ENCODE measurements at places on chromosomes 3 and 15.

DNA sequence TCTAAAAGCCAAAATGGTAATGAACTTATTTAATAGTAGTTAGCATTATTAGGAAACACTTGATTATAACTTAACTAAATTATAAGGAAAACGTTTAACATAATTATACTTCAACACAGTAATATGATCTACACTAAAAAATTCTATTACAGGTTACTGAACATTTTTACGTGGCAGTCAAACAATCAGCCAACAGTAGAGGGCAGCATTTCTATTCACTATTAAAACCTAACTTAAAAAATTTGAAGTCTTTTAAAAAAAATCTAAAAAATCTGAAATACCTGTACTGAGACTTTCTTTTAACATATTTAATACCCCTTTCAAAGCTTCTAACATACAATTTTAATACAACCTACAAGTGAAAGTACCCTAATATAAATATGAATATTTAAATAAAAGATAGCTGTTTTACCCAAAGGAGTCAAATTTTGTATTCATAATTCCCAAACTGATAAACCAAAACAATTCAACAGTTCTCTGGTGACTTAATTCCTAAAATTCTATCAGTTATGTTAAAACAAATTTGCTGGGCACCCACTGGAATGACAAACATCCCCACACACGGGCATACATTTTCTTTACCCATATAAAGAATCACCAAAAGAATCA lies 41.5 kb downstream of the DLG1 start:
- DNase-seq, result no peak

GRCh38 chr3:72973031-72973723 lies 23.4 kb upstream of the PPP4R2 start:
- no peak for DNase-seq

DNA sequence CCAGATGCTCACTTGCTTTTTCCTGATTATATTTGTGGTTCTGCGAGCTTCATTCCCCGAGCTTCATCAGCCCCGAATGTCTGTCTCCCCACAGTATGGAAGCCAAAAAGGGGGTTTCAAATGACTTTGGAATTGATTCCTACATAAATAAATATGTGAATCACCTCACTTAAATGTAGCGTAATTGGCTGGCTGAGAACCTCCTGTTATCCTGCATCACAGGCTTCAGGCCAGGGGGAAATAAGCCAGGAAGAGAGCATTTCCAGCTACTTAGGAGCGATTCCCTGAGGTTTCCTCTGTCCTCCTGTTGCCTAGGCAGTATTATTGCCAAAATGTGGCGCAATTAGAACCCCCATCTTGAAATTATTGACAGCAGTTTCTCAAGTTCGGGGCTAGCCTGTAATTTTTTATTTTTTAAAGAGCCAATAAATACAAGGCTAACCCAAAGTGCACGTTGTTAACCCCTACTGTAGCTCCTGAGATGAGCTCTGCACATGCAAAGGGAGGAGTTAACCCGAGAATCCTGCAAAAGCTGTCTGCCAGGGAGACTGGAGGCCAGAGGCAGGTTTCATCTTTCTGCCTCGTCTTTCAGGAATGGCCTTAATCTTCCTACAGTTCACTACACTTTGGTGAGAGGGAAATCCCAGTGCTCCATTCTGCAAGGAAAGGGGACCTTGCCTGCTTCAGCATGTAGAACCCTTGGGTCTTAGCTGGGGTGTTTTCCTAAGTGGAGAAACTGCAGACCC lies 148.2 kb downstream of the ADAMTS9 start:
- peak; percentile 56 for DNase-seq

- DNase-seq, result peak; percentile 53
Observed at GRCh38 chr15:67146875-67147381, 81.5 kb downstream of the SMAD3 start.

DNA sequence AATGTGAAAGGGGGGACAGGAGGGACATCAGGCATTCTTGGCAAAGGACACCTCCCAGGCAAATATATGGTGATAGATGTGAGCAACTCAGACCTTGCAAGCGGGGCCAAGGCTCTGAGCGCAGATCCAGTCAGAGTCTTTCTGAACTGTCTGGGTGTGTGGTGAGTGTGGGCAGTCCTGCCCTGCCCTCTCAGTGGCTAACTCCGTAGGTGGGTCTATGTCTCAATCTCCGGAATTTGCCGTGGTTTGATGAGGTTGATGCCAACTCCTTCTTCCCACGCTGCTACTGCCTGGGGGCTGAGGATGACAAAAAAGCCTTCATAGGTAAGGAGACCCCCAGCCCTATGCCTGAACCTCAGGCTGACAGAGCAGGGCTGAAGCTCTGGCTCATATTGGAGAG lies 7.4 kb downstream of the TTLL3 start:
- DNase-seq, result no peak

- no peak for DNase-seq
Observed at GRCh38 chr3:67605377-67605776, 49.0 kb downstream of the SUCLG2 start.

DNA sequence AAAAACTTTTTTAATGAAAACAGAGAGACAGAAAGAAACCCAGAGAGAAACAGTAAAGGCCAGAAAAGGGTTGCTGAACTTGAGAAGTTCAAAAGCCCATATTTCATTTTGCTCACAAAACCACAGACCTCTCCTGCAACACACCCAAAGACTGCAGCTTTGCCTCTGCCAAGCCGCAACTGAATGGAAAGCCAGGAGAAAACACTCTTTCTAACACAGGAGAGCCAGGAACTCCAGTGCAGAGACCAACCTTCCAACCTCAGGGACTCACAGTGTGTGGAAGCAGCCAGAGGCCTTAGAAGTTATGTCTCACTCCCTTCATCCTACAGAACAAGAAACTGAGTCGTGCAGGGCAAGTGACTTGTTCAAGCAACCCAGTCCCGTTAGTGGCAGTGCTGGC lies 163.1 kb upstream of the HES1 start:
- no peak for DNase-seq

DNA sequence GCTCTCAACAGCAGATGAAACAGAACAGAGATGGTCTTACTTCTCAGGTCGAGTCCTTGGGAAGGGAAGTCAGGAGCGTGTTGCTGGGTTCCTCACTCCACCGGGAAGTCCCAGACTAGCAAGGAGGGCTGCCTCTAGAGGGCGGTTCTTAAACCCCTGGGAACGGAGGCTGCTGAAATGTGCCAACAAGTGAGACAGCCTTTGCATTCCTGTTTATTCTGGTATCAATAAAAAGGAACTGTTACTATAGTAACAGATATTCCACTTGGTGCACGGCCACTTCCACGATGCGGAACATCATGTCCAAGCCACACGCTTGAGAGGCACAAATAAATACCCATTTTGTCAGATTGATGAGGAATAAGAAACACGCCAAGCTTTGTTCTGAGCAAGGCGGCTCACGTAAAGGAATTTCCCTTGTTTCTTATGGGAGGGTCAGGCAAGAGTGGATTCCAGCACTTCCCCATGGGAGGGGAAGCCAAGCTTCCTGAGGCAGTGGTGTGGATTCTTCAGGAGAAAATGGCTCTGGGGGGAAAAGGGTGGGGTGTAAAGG lies at the start of gene FAM107A:
Gene FAM107A (minus strand): TSS at position 123 of the 553 bp plus-strand sequence. CDS start 7,531 bp downstream, outside the sequence.
- no peak for DNase-seq

DNA sequence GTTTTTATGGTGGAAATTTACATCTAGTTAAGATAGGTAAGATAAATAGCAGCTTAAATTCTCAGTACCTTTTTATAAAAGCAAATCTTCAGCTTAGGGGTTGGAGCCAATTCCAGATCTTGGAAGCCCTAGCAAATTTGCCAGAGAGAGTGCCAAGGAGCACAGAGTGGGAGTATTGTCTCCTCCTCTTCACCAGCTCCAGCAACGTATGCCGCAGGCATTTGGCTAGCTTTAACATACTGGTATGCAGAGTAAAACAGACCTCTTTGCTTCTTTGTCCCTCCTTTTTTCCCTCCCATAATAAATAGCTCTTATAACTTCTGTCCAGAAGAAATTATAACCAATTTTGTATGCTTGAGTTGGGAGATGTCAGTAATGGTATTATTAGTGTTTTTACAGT lies 140.4 kb downstream of the DIPK2A start:
- DNase-seq, result no peak

DNA sequence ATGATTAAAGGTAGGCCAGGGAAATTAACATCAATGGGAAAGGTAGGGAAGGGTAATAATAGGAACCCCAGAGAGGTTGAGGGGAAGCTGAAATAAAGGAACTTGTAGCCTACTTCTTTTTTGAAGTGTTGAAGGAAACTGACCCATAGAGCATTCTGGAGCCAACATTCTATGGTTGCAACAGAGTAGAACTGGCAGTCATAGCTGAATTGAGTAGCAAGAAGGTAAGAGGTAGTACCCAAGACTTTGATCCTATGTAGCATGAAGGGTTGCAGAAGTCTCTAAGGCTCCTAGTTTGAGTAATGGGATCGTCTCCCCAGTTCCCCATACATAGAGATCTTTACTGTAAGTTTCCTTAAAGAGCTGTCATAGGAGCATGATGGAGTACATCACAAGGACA lies 7.4 kb upstream of the ZNF774 start:
- no peak for DNase-seq

DNA sequence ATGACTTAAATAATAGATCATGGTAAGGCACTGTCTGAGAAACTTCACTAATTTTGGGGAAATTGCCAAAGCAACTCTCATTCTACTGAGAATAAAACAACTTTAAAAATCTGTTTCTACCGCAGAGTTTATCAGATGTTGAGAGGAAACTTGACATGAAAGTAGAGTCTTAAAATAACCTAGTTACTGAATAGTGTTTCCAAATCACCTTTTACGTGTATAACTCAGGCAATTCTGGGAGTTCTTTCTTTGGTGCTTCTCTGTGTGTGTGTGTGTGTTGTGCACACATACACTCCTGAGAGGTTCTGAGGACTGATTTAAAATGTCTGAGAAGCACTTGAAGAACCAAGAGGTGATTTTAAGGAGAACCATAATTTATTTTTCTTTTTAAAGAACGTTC lies 236.6 kb downstream of the SV2B start:
- DNase-seq, result no peak

GRCh38 chr15:57504599-57504940 lies 87.1 kb upstream of the MYZAP start:
- no peak for DNase-seq

GRCh38 chr15:62060896-62061280 lies 641 bp upstream of the VPS13C start:
- no peak for DNase-seq

GRCh38 chr3:48270306-48270705 lies 29.4 kb downstream of the ZNF589 start:
- no peak for DNase-seq

DNA sequence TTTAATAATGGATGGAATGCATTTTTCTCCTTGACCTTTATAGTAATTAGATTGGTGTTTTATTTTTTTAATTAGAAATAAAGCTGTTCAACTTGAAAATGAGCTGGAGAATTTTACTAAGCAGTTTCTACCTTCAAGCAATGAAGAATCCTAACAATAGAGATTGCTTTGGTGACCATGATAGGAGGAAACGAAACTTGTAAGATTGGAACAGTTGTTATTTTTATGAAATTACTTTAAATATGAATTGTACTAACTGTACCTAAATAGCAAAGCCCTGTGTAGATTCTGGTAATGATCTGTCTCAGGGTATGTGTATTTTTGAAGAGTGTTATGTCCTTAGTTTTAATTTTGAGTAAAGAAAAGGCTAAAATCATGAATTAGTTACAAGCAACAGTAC lies 44.4 kb downstream of the MFN1 start:
- no peak for DNase-seq

- no peak for DNase-seq
Observed at GRCh38 chr3:125039131-125040100, 16.4 kb downstream of the HEG1 start.

GRCh38 chr3:189148081-189148507 lies 23.7 kb upstream of the TPRG1 start:
- peak; percentile 67 for DNase-seq

DNA sequence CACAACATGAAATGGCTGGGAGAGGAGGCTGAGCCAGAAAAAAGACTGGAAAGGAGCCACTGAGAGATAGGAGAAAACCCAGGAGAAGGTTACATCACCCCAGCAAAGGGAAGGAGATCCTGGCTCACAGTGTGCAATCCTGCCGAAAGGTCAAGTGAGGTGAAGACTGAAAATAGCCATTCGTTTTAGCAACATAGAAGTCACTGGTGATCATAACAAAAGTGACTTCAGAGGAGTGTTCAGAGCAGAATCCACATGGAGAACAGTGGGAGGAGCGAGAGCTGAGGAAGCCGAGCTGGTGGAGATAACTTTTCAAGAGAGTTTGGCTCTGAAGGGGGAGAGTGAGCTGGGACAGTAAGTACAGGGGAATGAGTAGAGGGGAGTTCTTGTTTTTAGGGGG lies 5.4 kb upstream of the HEG1 start:
- DNase-seq, result no peak

GRCh38 chr3:186471771-186472170 lies 72.4 kb downstream of the CRYGS start:
- no peak for DNase-seq

GRCh38 chr15:87981969-87982368 lies 274.6 kb downstream of the NTRK3 start:
- peak; percentile 55 for DNase-seq

GRCh38 chr15:58957101-58957973 lies 23.9 kb upstream of the SLTM start:
- DNase-seq, result peak; percentile 51

GRCh38 chr3:112373924-112374323 lies 41.0 kb downstream of the CD200 start:
- no peak for DNase-seq

- no peak for DNase-seq
Observed at GRCh38 chr3:58411851-58412830, 21.5 kb downstream of the PDHB start.

DNA sequence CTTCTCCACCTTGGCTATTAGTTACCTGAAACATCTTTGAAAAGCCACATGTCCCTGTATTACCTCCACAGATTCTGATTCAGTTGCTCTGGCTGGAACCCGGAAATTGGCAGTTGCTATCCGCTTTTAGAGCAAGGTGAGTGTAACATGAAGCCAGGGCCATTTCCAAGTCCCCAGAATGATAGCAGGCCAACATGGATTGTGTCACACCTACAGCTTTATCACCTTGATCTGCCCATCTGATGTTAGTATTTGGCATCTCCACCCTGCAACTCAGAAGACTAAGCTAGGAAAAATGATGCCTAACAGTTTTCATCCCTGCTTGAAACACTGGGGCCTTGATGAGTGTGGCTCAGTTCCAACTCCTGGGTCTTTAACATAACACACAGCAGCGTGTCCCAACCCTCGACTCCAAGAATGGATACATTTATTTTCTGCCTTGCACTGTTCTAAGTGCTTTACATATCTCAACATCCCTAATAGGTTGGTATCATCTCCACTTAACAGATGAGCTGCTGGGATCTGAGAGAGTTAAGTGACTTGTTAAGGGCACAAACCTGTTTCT lies 21.3 kb upstream of the NUDT16 start:
- DNase-seq, result no peak

Measured in aorta (tissue), 5 donors.